Fibroblast of skin of abdomen (primary cell): ENCODE measurements at places on chromosomes 7 and 10.

GRCh38 chr10:98577168-98577567, 130.4 kb upstream of the HPS1 start:
- no peak for DNase-seq

DNA sequence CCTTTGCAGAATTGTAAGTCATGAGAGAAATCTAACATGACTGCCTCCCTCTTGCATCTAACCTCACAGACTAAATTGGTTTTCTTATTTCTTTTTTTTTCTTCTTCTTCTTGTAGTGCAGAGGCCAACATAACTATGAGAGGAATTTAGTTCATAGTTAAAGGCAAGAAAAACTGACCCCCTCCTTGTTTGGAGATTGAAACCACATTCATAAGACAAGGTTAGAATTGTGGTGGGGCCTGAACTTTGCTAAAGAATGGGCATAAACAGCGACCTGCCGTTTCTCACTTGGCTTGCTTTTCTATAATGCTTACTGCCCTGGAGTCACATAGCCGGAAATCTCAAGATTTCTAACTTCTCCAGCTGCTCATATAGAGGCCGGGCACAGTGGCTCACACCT, 2.4 kb upstream of the POLM start:
- peak; percentile 41 for DNase-seq

GRCh38 chr10:12194752-12195271, 879 bp downstream of the NUDT5 start:
- peak; percentile 47 for DNase-seq

DNA sequence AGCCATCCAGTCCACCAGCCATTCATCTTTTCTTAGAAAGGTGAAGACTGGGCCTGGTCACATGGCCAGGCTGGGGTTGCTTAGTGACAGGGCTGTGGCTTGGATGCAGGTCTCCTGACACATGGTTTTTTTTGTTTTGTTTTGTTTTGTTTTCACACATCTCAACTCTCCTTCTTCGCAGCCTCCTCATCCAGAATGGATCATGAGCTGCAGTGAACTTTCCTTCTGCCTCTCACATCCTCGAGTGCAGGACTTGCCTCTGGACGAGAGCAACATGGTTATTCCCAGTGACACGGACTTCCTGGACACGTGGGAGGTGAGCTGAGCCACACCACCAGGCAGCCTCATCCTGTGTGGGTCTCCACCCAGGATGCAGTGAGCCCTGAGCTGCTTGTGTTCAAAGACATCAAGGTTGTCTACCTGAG, 9.5 kb downstream of the AKR1E2 start:
- no peak for DNase-seq

- peak; percentile 90 for DNase-seq
Observed at GRCh38 chr7:16129431-16130110, 291.8 kb downstream of the CRPPA start.

- DNase-seq = peak; percentile 10
Observed at GRCh38 chr7:68676813-68677535, 921.3 kb upstream of the AUTS2 start.

GRCh38 chr10:118264838-118265470, 77.2 kb downstream of the FAM204A start:
- DNase-seq = no peak

DNA sequence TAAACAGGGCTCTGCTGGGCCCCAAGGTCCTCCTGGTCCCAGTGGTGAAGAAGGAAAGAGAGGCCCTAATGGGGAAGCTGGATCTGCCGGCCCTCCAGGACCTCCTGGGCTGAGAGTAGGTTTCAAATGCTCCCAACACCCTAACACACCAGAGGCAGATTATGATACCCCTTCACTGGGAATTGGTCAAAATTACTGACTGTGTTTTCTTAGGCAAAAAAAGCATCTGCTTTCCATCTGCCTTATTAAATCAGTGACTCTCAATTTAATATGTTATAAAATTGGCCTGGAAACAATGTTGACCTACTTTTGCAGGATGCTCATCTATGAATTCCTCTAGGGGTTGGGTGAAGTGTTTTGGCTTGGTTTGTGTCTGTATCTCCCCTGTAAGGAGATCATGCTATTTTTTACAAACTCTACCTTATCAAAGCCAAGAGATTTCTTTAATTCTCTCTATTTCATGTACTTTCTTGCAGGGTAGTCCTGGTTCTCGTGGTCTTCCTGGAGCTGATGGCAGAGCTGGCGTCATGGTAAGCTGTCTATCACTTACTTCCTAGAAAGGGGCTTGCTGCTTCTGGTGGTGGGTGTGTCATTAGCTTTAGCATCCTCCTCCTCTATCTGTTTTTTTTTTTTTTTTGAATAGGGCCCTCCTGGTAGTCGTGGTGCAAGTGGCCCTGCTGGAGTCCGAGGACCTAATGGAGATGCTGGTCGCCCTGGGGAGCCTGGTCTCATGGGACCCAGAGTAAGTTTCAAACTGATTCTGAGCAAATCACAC, 15.9 kb downstream of the COL1A2 start:
- DNase-seq = peak; percentile 56

DNA sequence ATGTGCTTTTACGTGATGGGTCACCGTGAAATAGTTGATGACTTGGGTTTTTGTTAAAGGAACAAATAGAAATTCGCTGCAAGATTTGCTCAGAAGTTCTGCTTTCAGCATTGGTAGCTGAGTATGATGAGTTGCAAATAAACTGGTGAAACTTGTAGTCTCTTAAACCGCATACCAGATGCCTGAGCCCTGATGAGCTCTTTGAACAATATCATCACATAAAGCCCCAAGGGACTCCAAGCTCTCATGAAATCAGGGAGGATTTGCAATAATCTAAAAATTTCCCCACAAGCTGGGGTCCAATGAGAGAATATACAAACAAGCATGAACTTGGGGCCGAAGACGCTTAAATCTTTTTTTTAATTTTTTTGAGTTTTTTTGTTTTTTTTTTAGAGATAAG, 312.4 kb downstream of the CALN1 start:
- DNase-seq = peak; percentile 97
